Activated T-cell treated with anti-CD3 and anti-CD28 coated beads, Interleukin-2, amount 50 U/mL, for 24 hours (primary cell): ENCODE measurements at places on chromosomes 1 and 21.
A peak's percentile ranks its signal among the peaks of the same experiment; 100 is the strongest.

GRCh38 chr1:160436966-160437365, 36.6 kb downstream of the VANGL2 start:
- DNase-seq: no peak

GRCh38 chr1:5286244-5286643, 631.8 kb downstream of the AJAP1 start:
- peak; percentile 54 for DNase-seq

DNA sequence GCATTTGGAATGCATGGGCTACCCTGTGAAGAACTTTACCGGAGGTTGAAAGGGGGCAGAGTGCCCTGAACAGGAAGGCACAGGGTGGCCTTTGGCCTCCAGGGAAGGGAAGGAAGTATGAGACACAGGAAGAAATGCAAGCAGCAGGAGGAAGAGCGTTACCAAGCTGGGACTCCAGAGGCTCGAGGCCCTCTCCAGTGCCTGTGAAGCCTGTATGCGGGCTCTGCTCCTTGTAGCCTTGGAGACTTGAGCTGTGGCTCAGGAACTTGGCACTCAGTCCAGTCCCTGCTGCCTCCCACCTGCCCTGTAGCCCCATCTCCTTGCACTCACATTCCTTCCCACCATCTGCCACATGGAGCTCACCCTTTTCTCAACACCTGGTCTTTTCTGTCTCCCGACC, 33.5 kb upstream of the RNF19B start:
- DNase-seq: no peak

GRCh38 chr21:42674351-42674940, 21.0 kb downstream of the PDE9A start:
- DNase-seq: no peak

- DNase-seq: no peak
These were observed 163.0 kb downstream of the KAZN start for GRCh38 chr1:14761291-14762153.

GRCh38 chr21:32297449-32297848, 1.2 kb upstream of the MRAP start:
- no peak for DNase-seq

DNA sequence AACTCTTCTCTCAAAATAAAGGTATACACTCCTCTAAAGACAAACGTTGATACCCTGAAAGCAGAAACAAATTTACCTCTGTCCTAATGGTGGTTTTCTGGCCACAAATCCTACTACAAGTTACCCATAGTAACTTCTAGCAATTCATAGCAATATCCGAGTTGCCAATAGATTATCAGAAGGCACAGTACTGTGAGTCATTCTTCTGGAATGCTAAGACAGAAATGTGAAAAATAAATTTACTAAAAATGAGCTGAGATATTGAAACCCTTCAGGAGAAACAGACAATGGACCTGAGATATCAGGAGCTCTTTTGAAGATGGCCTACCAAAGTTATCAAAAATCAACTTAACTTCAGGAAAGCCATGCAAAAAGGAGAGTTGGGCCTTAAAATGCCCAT, 715.0 kb upstream of the ADAMTS5 start:
- no peak for DNase-seq

DNA sequence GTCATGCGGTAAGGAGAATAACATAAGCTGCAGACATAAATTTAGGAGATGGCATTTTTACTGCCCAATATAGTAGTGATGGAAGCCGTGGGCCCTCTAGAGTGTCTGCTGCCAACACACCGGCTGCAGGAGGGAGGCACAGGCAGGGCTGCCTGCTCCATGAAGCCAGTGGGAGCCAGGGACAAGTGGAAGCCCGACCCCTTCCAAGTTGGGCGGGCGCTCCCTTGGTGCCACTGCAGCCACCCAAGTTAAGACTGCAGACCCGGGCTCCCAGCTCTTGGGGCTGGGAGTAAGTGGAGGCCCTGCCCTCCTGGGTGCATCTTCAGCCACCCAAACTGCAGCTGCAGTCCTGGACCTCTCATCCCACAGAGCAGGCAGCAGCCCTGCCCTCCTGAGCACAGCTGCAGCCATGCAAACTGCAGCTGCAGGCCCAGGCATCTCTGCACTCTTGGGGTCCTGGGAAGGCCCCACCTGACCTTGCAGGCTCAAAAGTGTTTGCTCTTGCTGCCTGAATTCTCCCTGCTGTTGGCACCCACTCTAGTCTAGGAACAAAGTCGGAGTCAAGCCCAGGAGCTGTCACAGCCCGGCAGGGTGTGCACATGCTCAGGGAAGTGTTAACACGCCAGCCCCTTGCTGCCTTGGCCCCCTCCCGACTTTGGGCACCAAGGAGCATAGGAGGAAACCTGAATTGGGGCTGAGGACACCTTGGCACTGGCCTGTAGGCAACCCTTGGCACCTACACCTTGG, 437.2 kb upstream of the PRMT6 start:
- no peak for DNase-seq

- no peak for DNase-seq
These were observed 4.4 kb upstream of the PHTF1 start for GRCh38 chr1:113763661-113764060.

DNA sequence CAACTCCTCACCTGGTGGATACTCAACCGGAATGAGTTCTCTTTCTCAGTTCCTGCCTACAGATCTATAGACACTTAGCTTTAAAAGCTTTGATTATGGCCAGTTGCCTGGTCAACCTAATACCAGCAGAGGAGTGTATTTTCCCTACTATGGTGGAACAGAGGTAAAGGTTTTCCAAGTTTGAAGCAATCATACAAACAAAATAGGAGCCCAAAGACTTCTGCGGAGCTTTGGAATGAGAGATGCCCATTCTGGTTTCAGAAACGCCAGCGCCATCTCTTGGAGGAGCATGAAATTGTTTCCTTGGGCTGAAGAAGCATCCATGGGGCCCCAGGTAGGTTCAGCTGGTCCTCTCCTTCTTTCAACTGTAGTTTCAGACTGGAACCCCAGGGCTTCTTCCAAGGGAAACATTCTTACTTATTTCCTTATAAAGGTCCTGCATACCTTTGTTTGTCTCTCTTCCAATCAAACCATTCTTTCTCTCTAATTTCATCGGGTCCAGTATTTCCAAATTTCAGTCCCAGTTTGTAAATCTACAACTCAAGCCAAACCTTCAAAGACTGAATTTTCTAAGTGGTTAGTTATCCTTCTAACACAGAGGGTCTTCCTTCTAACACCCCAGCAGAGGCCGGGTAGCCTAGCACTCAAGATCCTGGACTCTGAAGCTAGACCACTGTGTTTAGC, 95.9 kb downstream of the KCNJ15 start:
- peak; percentile 49 for DNase-seq

DNA sequence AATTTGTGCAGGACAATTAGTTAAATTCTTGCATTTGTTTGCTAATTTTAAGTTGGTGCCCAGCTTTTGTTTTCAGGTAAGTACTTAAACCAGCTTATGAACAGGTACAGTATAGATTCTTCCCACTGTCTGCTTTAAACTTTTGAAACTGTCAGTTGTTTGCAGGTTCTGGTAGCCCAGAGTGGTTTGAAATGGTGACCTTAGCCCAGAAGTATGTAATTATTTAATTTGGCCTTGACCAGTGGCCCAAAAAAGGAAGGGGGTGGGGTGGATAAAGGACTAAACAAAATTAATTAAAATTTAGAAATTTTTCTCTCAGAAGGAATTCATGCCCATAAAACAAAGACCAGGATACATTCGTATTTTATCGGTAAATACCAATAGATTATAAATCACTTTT, 69.0 kb downstream of the PTBP2 start:
- DNase-seq: no peak

GRCh38 chr1:2952371-2952770, 68.9 kb upstream of the ACTRT2 start:
- DNase-seq: no peak

DNA sequence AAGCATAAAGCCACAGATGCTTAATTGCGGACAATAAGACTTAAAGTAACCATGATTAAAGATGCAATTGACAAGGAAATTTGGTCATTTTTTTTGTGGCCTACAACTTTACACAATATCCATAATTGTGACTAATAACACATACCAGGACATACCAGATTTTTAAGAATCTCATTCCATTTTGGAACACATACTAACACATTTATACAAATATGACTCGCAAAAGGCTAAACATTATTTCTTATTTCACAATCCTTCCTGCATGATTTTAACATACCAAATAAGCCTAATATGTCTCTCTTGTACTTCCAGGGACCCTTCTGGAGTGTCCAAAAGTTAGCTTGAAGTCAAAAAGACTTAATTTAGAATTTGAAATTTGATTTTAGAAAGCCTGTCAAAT, 48.8 kb downstream of the DR1 start:
- no peak for DNase-seq

GRCh38 chr1:40564913-40565312, 33.5 kb downstream of the ZNF684 start:
- DNase-seq: no peak

DNA sequence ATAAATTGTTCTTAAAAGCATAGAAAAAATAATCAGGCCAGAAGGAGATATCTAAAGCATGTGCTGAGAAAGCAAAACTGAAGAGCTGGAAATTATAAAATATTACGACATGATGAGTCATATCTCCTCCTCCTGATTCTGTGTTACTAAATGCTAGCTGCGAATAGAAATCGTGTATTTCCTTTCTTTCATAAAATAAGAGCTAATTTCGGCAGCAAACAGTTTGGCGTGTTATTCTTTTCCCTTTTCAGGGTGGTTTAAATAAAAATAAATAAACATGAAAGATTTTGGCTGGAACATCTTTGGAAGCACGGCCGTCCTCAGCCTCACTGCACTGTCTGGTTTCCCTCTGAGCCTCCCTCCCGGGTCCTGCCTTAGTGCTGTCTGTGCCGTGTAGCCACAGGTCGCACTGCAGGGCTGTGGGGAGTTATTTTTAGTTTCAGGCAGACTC, 56.0 kb downstream of the ADARB1 start:
- DNase-seq: no peak

- DNase-seq: no peak
These were observed 52.3 kb downstream of the VPS13D start for GRCh38 chr1:12282142-12282541.

GRCh38 chr1:202117898-202118371, 4.8 kb upstream of the GPR37L1 start:
- no peak for DNase-seq

DNA sequence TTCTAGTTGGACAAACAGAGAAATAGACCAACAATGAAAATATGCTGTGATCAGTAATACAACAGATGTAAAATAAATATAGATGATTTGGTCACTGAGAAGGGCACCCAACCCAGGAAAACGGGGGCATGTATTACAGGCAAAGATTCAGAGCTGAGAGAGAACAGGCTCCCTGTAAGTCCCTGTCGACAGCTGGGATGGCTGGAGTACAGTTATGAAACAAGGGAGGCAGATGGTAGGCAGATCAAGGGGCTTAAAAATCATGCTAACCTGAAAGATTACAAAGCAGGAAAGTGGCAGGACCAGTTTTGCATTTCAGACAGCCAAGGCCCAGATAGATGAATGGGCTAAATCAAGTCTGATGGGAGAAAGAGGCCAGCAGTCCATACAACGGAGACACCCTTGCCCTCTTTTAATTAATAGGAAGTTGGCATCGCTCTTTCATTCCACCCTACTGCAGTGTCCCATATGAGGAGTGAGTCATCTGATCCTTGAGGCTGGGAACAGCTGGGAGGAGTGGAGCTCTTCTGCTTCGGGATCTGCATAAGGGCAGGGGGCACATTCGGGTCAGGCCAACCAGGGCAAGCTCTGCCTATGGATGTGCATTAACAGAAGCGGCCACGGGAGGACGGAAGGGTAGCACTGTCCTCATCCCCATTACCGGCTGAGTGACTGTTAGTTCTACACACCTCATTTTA, 171.1 kb downstream of the DAB1 start:
- DNase-seq: no peak

- DNase-seq: no peak
These were observed 132.6 kb upstream of the ETV3 start for GRCh38 chr1:157270705-157271274.

DNA sequence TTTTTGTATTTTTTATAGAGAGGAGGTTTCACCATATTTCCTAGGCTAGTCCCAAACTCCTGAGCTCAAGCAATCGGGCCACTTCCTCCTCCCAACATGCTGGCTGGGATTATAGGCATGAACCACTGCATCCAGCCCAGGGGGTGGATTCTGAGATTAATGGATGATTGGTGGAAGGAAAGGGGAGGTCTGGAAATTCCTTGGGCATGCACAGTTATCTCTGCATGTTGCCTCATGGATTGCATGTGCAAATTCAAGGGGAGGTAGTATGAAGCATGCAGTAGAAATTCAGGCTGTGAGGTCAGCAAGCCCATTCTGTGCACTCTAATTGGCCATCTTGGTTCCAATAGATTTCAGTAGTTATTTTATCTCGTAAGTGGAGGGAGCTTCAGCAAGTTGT, 124.4 kb downstream of the SPATA46 start:
- no peak for DNase-seq

- DNase-seq: no peak
These were observed 20.7 kb upstream of the ATP1A1 start for GRCh38 chr1:116352349-116352813.

GRCh38 chr1:31376375-31377134, 3.7 kb upstream of the FABP3 start:
- no peak for DNase-seq

GRCh38 chr1:107459204-107459904, 318.5 kb downstream of the NTNG1 start:
- no peak for DNase-seq

DNA sequence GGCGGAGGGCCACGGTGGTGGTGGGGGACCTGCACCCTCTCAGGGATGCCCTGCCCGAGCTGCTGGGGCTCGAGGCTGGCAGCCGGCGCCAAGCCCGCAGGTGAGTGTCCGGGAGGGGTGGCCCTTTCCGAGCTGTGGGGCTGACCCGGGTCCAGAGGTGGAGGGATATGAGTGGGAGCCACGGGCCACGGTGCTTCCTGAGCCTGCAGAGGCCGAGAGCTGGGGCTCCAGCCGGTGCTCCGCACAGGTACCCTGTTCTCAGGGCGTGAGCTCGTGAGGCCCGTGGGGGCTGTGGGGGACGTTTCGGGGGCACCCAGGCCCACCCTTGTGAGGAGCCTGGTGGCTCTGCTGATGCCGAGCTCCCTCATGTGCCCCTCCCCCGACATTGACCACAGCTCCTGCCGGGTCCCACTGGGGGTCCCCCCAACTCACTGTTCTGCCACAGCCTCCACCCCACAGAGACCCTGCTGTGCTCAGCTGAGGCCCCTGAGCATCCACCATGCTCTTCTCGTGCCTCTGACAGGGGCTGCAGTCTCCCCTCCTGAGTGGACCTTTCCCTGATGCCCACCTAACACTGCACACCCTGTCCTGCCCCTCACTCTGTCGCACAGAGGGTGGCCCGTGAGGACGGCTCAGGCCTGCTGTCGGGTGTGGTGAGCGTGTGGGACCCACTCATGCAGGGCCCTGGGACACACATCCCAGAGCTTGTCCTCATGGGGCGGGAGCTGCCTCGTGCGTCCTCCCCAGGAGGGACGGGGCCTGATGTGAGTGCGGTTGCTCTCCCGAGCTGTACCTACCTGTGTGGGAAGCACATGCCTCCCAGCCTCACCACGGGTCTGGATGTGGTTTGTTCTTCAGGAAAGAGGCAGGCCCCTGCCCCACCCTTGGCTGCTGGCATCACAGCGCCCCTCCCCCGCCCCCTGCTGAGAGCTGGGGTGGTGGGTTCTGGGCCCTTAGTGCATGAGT, 27.5 kb downstream of the SLX9 start:
- no peak for DNase-seq

- no peak for DNase-seq
These were observed 22.3 kb downstream of the THEM4 start for GRCh38 chr1:151887028-151887427.

GRCh38 chr1:26302733-26303405, 3.6 kb downstream of the UBXN11 start:
- no peak for DNase-seq
